ENCODE measurements at places on chromosomes 1 and 21. TPM values are rescaled to one million over a fixed set of nuclear protein-coding genes. Genes with fewer than 3 reads are reported as not detected.
A peak's percentile ranks its signal among the peaks of the same experiment; 100 is the strongest.

DNA sequence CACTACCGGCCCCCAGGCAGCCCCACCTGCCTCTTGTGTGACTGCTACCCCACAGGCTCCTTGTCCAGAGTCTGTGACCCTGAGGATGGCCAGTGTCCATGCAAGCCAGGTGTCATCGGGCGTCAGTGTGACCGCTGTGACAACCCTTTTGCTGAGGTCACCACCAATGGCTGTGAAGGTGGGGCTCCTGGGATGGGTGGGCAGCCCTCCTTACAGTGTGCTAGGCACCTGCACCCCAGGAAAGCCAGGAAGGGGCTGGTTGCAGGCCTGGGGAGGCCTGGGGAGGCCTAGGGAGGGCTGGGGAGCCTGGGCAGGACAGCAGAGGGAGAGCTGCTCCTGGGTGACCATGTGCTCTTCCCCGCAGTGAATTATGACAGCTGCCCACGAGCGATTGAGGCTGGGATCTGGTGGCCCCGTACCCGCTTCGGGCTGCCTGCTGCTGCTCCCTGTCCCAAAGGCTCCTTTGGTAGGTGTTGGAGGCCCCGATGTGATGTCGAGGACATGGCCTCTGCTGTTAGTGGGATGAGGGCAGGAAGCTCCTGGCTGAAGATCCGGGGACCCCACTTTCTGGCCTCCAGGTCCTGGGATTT lies 16.5 kb downstream of the CELSR2 start:
- DNase-seq, result no peak

- no peak for DNase-seq
Observed at GRCh38 chr1:225441314-225442122, 13.7 kb upstream of the LBR start.

GRCh38 chr21:44290327-44291077 lies 4.8 kb downstream of the AIRE start:
- no peak for DNase-seq

DNA sequence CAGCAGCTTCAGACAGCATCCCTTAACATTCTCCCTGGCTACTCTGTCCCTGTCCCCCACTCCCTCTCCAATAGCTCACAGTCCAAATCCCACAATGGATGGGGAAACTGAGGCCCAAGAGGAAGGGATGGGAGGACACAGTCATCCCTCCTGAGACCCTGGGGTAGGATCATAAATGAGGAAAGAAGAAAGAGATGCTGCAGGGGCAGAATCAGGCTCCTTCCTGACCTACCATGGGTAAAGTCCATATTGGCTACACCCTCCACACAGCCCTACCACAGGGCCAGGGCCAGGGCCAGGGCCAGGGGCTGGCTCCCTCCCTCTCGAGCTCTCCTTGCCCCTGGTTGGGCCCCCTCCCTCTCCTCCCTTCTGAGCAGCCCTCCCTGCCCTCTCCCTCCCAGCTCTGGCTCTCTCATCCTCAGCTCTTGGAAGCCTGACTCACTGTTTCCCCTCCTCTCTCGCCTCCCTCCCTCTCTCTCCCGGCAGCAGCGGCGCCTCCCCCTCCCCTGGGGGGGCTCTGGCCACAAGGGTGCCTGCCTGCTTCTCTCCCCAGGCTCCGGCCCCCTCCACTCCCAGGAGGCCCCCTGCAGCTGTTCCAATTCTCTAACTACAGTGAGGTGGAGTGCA lies 4.9 kb downstream of the AHDC1 start:
- DNase-seq, result no peak

GRCh38 chr1:159911326-159912070 lies 11.5 kb upstream of the CFAP45 start:
- DNase-seq, result no peak

DNA sequence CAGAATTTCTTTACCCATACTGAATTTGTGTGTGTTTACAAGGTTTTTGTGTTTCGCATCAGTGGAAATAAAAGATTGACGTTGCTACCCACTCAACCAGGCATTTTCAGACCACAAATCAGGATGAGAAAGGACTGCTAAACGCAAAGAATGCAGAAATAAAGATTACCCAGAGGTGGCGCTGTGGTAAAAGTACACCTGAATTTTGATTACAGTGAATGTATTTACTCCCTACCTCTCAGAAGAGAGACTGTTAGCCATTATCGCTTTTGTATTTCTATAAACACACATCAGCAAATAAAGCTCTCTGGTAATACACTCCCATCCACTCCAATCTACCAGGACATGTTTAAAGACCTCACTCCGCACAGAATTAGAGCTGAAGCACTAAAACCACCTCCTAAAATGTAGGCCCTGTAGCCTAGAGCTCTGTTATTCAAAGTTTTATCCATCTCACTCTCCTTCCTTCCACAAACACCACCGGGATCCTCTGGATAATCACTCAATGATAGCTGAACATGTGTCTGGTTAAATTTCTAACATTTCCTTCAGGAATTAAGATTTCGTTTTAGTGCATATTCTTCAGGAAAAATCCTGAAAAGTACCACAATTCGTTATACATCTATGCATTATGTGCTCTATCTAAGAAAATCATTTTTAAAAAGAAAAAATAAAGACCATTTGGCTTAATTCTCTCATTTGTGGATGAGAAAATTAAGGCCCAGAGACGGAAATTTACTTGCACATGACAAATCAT lies 2.5 kb upstream of the LMO4 start:
- DNase-seq, result peak; percentile 40

DNA sequence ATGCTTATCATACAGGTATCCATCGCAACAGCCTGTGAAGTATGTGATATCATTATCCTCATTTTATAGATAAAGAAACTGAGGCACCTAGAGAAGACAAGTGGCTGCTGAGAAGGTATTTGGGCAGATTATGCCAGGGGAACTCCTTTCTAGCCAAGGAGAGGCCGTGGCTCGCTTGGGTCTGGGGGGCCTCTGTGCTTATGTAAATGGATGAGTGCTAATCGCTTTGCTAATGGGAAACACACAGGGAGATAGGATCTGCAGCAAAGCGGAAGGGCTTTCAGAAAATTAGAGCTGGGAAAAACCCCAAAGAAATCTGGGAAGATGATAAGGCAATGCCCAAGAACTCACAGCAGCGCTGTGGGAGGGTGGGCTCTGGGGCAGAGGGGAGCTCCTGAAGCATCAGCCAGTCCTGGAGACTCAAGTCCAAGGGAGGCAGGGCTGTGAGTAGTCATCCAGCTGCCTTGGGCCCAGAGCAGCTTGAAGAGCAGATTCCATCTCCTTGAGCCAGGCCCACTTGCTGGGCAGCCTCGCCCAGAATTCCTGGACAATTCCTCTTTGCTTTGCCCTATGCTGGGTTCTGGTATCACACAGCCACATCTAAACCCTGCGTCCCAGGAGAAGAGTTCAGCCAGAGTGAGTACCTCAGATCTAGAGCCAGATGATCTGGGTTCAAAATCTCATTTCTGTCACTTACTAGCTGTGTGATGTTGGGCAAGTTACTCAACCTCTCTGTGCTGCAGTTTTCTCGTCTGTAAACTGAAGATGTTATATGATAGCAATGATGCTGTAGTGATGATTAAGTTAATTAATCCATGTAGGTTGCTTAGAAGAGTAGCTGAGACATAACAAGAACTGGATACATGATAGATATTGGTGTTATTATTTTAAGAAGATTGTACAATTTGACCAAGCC lies 36.7 kb downstream of the FOXD2 start:
- no peak for DNase-seq

- DNase-seq, result peak; percentile 86
Observed at GRCh38 chr1:227793948-227794816, 21.3 kb upstream of the PRSS38 start.

DNA sequence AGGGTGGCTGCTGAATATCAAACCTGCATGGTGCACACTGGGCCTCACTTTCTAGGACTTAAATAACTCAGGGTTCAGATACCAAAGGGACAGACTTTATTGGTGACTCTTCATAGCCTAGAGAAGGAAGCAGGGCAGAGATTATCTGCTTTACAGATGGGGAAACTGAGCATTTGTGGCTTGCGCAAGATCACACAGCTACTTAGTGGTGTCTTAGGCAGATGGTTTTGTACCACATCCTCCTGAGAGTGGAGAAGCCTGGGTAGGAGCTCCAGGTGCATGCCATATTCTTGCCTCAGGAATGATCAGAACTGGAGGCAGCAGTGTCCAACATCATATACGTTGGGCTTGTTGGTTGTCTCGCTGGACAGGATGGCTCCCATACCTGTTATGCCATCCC lies 6.8 kb upstream of the DPH2 start:
- DNase-seq, result no peak

GRCh38 chr1:227824204-227824603 lies 8.7 kb downstream of the PRSS38 start:
- no peak for DNase-seq

DNA sequence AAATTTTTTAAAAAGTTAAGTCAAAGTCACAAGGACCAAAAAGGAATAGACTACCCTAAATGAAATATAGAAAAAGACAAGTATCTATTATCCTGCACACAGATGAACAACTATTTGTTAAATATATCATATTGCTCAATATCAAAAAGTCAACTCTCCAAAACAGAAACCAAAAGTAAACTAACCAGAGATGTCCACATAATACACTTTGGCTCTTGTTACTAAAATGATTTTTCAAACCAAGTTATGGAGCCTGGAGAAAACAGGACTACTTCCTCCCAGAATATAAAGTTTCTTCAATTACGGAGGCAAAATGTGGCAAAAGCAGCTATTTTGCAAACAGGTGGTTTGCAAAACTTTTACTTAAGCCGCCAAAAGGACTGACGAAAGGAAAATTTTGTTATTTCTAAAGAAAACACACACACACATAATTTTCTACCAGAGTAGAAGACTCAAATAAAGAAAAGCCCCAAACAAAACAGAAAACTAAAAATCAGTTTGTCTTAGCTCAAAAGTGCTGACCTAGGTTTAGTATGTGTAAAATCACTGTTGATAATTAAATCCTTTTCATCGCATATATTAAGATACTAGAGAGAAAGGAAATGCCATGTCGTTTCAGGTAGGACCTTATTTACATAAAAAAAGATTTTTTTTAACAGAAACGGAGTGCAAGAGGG lies 1.1 kb downstream of the DPYD start:
- DNase-seq, result no peak

DNA sequence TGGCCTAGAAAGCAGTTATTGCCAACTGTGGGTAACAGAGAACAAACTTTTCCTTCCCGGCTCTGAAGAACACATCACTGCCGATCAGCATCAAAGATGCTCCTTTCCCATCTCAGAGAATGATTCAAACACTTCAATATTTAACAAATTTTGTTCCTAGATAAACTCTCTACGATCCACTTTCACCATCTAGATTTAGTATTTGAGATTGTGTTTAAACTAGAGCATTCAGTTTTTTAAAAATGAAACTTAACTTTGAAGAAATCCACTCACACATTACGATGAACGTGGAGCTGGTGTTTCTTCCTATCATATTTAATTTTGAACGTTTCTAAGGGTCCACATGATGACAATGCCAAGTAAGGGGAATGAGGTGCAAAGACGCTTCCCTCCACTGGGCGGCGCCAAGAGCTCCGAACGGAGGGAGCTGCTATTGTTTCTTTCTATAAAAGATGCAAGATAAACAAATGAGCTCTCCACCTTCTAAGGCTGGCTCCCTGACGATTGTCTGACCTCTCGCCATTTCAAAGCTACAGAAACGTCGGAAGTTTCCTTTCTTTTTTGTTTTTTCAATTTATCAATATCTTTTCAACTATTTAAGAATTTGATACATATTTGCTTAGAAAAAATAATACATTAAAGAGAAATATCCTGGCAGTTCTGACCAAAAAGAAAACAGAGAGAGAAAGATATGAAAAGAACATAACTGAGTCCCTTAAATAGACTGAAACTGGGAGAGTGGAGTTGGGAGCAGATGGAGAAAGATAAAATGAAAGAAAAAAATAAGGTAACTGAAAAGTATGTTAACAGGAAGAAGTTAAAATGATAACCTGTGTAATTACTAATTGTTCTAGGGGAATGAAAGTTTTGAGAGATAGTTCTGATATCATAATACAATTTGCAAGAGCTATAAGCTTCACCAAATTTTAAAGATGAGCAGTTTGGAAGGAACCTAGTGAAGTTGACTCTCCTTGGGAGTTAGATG lies 4.4 kb upstream of the BARHL2 start:
- DNase-seq, result peak; percentile 78

Gene NBPF10
- 0.50 TPM for total RNA-seq

Gene OXCT2
- 4.3 TPM for total RNA-seq

Gene CFAP57
- total RNA-seq, result 0.11 TPM

Gene NR1I3
- not detected for total RNA-seq

Gene KPRP
- not detected for total RNA-seq

Gene TSTD1
- 77.0 TPM for total RNA-seq

Gene CFHR1
- total RNA-seq, result not detected

Measured in H9 (cell line).